ENCODE measurements at places on chromosomes 5 and 9.

DNA sequence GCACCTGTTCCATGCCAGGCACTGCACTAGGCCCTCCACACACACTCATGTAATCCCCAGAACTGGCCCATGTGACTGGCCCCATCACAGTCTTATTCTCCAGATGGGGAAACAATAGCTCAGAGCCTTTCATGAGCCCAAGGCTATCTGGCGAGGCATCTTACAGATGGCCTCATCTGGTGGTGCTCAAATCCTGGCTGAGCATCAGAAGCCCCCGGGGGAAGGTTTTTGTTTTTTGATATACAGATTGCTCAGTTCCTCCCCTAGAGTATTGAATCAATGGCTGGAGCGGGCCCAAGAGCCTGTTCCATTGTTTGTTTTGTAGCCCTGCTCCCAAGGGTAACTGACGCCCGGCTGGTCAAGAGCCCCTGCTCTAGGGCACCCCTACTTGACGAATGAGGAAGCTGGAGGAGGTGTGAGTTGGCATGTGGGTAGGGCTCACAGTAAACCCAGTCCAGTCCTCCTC is 145.3 kb upstream of the RAPGEF1 start:
- DNase-seq = no peak

DNA sequence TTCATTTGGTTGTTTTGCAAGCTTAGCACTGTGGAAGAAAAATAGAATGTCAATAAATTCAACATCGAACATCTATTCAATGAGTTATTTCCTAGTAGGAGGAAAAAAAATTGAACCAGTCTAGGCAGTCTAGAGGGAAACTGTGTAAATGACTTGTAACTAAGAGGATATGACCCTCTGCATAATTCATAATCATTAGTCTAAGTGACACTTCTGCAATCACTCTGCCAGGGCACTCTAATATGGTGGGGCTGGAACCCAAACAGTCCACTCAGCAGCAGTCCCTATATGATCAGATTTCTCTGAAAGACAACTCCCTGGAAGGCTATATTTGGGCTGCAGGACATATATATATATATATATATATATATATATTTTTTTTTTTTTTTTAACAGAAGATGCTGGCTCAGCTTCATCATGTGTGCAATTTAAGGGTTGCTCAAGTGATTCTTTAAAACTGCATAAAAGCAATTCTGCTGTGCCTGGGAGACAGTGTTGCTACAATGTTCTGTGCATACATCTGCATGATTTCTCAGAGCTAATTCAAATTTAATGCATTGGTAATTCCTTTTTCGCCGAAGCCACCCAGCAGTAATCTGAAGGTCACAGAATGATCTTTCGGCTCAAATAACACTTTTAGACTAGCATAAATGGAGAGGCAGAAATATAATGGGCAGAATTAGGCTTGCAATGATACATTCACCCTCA is 482.1 kb upstream of the ZNF608 start:
- no peak for DNase-seq

- DNase-seq = no peak
Measured at GRCh38 chr9:38761999-38762398, 42.1 kb upstream of the FAM240B start.

GRCh38 chr9:126700903-126701812 is 87.4 kb downstream of the LMX1B start:
- no peak for DNase-seq

- DNase-seq = no peak
Measured at GRCh38 chr5:96259151-96259772, 173.8 kb downstream of the PCSK1 start.

- no peak for DNase-seq
Measured at GRCh38 chr5:141778206-141778605, 96.2 kb upstream of the ARAP3 start.

DNA sequence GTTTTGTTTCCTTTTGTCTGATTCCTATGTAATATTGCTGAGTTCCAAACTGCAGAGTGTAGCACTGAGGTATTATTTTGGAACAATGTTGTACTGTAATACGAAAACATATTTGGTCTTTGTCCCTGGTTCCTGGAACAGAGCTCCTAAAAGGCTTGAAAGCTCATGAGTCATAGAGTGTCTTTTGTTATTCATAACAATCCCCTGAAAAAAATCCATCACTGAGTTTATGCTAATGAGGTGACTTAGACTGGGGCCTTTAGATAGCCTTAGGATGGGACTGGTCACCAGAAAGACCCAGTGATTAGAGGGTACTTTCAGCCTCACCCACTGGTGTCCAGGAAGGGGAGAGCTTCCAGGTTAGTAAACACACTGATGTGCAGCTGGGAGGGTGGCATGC is 132.7 kb upstream of the POU5F2 start:
- no peak for DNase-seq

GRCh38 chr5:147483188-147483790 is 26.6 kb downstream of the DPYSL3 start:
- no peak for DNase-seq

Data from GM19239 (cell line).